ENCODE measurements at places on chromosomes 4 and X.
A peak's percentile ranks its signal among the peaks of the same experiment; 100 is the strongest.

- DNase-seq, result no peak
These were observed 80.1 kb downstream of the HS3ST1 start for GRCh38 chr4:11348449-11349088.

GRCh38 chrX:19552793-19553192 is 37.5 kb upstream of the MAP3K15 start:
- no peak for DNase-seq

- no peak for DNase-seq
These were observed 300.7 kb downstream of the ARAP2 start for GRCh38 chr4:35943606-35944005.

GRCh38 chrX:150429594-150429993 is 66.5 kb downstream of the MAMLD1 start:
- DNase-seq, result peak; percentile 59

DNA sequence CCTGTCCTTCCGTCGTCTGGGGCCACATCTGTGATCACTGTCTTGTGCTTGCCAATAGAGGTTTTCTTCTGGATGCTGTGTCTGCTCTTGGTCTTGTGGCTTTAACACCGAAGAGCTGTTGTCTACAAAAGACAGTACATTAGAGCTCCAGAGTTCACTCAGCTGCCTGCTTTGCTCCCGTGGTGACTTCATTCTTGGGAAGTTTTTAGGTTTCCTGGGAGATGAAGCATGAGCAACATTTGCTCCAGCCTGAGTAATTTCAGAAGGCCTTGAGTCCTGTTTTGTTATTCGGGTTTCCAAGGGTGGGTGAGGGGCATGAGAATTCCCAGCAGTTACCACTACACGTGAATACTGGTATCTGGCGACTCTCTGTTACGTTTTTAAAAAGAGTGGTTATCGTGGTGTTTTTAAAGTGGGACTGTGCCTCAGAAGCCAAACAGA is 189.2 kb downstream of the SHROOM3 start:
- no peak for DNase-seq

- no peak for DNase-seq
These were observed 8.1 kb upstream of the TEX13A start for GRCh38 chrX:105228602-105229001.

DNA sequence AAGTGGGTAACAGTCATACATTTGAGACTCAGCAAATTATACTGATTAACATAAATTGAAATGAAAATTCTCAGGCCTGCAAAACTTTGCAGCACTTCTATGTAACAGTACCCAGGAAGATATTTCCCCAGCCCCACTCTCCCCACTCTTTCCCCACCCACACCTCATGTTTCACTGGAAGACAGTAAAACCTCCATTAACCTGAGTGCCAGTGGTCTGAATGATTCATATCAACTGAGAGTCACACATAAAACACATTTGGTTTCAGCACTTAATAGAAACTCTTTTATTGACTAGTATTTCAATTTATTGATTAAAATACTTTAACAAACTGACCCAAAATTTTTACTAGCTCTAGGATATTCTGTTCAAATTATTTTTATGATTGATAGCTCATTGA is 6.9 kb downstream of the CXCL6 start:
- DNase-seq, result no peak

All from epithelial cell of prostate (primary cell).